Placental pericyte (primary cell): ENCODE measurements at places on chromosomes 12 and 14. TPM values are rescaled to one million over a fixed set of nuclear protein-coding genes. Genes with fewer than 3 reads are reported as not detected.

RPGRIP1 gene
- 0.22 and 0.29 TPM in 2 replicates for total RNA-seq

HOXC12 gene
- total RNA-seq: not detected in 2 replicates

FOXN4 gene
- not detected in 2 replicates for total RNA-seq

NUP107 gene
- total RNA-seq: 25.4 and 75.3 TPM in 2 replicates

PZP gene
- total RNA-seq: not detected in 2 replicates

SIX4 gene
- 6.3 and 16.6 TPM in 2 replicates for total RNA-seq

GLT1D1 gene
- not detected in 2 replicates for total RNA-seq

RFX4 gene
- total RNA-seq: not detected in 2 replicates

SLCO1A2 gene
- 0.22 and 0.29 TPM in 2 replicates for total RNA-seq

PUS1 gene
- 14.7 and 18.0 TPM in 2 replicates for total RNA-seq

NUP37 gene
- total RNA-seq: 25.8 and 36.7 TPM in 2 replicates

RBP5 gene
- total RNA-seq: not detected in 2 replicates

CLEC1A gene
- not detected in 2 replicates for total RNA-seq

OR6C2 gene
- not detected in 2 replicates for total RNA-seq

FOXM1 gene
- total RNA-seq: 2.6 and 41.4 TPM in 2 replicates

KRT6C gene
- not detected in 2 replicates for total RNA-seq

GLIPR1 gene
- 29.5 and 150 TPM in 2 replicates for total RNA-seq

CDK17 gene
- total RNA-seq: 105 and 272 TPM in 2 replicates

ATP2B1 gene
- total RNA-seq: 136 and 411 TPM in 2 replicates

OR11H12 gene
- total RNA-seq: not detected in 2 replicates

INHBC gene
- not detected in 2 replicates for total RNA-seq

SYNE3 gene
- total RNA-seq: 16.9 and 19.0 TPM in 2 replicates

TAS2R14 gene
- total RNA-seq: 3.3 and 4.4 TPM in 2 replicates

VPS37B gene
- total RNA-seq: 26.0 and 32.1 TPM in 2 replicates

RECQL gene
- total RNA-seq: 42.5 and 122 TPM in 2 replicates

SERPINA9 gene
- total RNA-seq: 0.43 TPM in 1 of 2 replicates, not detected in the other

SDSL gene
- 2.1 and 3.5 TPM in 2 replicates for total RNA-seq

TDRD9 gene
- 0.86 and 1.3 TPM in 2 replicates for total RNA-seq

FAM186B gene
- 0.14 and 0.44 TPM in 2 replicates for total RNA-seq

UNC79 gene
- total RNA-seq: under 0.01 TPM in 1 of 2 replicates, not detected in the other

GLT8D2 gene
- total RNA-seq: 22.5 and 28.2 TPM in 2 replicates

PDZRN4 gene
- not detected in 2 replicates for total RNA-seq

SAMD4A gene
- total RNA-seq: 24.9 and 38.5 TPM in 2 replicates

KIAA0586 gene
- total RNA-seq: 19.5 and 40.8 TPM in 2 replicates

SLC4A8 gene
- 1.5 and 8.2 TPM in 2 replicates for total RNA-seq

DHRS4 gene
- total RNA-seq: 23.8 and 49.9 TPM in 2 replicates

KRT75 gene
- not detected in 2 replicates for total RNA-seq

PRPF40B gene
- total RNA-seq: 7.6 and 11.2 TPM in 2 replicates

CLEC2B gene
- 21.4 and 26.2 TPM in 2 replicates for total RNA-seq

PTPN6 gene
- 0.22 TPM in 1 of 2 replicates, not detected in the other for total RNA-seq

LRP6 gene
- total RNA-seq: 26.3 and 32.1 TPM in 2 replicates

ORAI1 gene
- 19.0 and 20.2 TPM in 2 replicates for total RNA-seq

RD3L gene
- total RNA-seq: not detected in 2 replicates

KRT85 gene
- not detected in 2 replicates for total RNA-seq

ST8SIA1 gene
- under 0.01 TPM in 1 of 2 replicates, not detected in the other for total RNA-seq

CACNA1C gene
- 2.4 and 3.6 TPM in 2 replicates for total RNA-seq

HOXC6 gene
- total RNA-seq: 4.2 and 4.8 TPM in 2 replicates

EPYC gene
- not detected in 2 replicates for total RNA-seq

BEGAIN gene
- under 0.01 and 0.14 TPM in 2 replicates for total RNA-seq

TGM1 gene
- 1.5 and 3.4 TPM in 2 replicates for total RNA-seq

VRTN gene
- not detected in 2 replicates for total RNA-seq

ZC2HC1C gene
- 0.22 and 2.3 TPM in 2 replicates for total RNA-seq
